ENCODE measurements at places on chromosomes 6 and 20.

GRCh38 chr6:125451750-125452149, 150.0 kb upstream of the HDDC2 start:
- no peak for DNase-seq

DNA sequence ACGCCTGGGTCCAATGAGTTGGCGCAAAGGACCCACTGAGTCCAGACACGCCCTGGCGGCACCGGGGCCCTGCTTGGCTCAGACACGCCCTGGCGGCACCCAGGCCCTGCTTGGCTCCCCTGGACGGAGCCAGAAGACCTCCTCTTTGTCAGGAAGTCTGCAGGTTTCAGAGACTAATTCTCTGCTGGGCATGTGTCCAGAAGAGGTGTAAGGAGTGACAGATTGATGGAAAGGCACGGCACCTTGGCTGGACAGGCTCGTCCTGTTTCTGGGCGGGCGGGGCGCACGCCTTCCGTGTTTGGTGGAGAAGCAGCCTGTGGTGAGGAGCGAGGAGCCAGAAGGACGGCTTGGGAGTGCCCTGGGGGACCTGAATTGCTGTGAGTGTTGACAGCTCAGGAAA, 23.1 kb upstream of the DACT2 start:
- DNase-seq: no peak

DNA sequence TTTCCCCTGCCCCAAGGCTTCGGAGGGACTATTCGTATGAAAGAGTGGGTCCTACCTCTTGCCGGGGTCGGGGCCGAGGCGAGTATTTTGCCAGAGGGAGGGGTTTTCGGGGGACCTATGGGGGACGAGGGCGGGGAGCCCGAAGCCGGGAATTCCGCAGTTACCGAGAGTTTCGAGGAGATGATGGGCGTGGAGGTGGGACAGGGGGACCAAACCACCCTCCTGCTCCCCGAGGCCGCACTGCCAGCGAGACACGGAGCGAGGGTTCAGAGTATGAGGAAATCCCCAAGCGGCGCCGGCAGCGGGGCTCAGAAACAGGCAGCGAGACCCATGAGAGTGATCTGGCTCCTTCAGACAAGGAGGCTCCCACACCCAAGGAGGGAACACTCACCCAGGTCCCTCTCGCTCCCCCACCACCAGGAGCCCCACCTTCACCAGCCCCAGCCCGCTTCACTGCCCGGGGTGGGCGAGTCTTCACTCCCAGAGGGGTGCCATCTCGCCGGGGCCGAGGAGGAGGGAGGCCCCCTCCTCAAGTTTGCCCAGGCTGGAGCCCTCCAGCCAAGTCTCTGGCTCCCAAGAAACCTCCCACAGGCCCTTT, 11.3 kb downstream of the PRRC2A start:
- no peak for DNase-seq

DNA sequence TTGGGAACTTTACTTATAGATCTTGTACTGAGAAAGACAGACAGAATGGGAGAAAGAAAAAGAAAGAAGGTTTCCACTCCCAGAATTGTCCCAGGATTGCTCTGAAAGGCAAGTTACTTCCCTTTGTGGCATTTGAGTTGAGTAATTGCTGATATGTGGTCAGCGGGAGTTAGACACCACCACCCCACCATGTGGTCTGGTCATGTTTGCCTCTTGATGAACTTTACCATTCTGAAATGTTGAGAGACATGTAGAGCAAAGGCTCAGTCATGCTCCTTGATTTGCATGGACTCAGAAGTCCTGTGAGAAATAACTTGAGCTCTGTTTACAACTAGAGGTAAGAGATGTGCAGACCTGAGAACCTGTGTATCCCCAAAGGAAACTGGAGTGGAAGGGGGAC, 17.1 kb downstream of the TCF21 start:
- DNase-seq: no peak

GRCh38 chr6:154960299-154960843, 34.7 kb upstream of the TIAM2 start:
- no peak for DNase-seq

GRCh38 chr6:127811900-127812570, 88.8 kb downstream of the THEMIS start:
- DNase-seq: no peak

DNA sequence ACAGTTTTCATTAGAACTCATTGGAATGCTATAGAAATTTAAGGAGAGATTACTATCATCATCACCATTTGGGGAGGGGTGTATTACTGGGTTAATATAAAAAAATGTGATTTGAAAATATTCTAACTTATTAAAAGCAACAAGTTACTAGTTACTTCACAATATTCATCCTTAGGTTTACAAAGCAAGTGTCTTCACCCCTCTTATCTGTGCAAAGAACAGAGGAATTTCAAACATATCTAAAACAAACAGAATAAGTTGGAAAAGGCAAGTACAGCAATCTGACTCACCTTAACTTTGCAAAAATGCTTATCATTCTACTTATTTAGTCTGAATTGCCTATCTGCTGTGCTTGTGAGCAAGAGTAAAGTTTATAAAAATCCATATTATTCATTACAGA, 32.9 kb downstream of the DCBLD1 start:
- no peak for DNase-seq

DNA sequence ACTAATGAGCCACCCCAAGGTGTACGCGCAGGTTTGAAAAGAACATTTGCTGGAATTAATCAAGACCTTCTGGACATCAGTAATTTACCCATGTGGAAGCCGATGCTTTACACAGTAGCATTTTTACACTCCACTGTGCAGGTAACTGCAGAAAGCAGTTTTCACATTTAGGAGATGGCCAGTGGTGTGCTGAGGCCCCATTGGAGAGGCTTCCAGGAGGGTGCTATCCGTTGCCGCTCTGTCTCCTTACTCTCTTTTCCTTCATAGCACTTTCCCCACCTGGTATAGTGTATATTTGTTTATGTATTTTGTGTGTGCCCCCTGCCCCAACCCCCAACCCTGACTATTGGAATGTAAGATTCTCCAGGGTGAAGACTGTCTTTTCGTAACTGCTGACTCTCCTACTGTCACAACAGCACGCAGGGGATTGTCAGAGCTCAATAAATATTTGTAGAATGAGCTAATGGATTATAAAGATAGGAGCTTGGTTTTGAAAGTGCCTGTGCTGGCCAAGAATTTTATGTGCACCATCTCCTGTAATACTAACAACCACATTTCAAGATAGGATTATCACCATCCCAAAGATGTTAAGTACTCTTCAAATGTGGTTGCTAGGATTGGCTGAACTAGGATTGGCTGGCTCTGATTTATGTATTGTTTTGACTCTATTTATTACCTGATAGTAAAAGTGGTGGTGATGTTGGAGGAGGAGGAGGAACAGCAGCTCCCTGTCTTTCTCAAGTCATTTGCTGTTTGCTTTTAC, 74.0 kb upstream of the GLP1R start:
- DNase-seq: no peak
